Stimulated activated CD8-positive, alpha-beta memory T cell treated with anti-CD3 and anti-CD28 coated beads, Interleukin-15, amount 100 ng/mL, for 48 hours (primary cell): ENCODE measurements at places on chromosomes 5 and 9.
A peak's percentile ranks its signal among the peaks of the same experiment; 100 is the strongest.

GRCh38 chr5:73312146-73312871, 136.3 kb downstream of the FOXD1 start:
- DNase-seq, result peak; percentile 15

DNA sequence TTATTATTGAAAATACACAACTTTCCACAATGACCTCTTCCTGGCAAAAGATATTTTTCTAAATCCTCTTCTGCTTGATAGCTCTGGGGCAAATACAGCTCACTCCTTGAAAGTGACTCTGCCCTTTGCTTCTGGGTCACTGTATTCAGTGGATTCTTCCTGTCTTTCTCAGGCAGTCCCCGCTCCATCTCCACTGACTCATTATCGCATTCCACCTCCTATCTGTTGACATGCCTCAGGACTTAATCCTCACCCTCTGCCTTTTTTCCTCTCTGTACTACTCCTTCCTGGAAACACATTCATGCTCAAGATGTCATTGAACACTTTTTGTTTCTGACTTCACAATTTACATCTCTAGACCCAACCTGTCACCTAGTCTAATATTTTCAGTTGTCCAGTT, 8.4 kb upstream of the RGS7BP start:
- no peak for DNase-seq

- no peak for DNase-seq
Measured at GRCh38 chr9:3177936-3178335, 334.0 kb upstream of the PUM3 start.

- no peak for DNase-seq
Measured at GRCh38 chr5:64158827-64159226, 6.8 kb upstream of the RNF180 start.

DNA sequence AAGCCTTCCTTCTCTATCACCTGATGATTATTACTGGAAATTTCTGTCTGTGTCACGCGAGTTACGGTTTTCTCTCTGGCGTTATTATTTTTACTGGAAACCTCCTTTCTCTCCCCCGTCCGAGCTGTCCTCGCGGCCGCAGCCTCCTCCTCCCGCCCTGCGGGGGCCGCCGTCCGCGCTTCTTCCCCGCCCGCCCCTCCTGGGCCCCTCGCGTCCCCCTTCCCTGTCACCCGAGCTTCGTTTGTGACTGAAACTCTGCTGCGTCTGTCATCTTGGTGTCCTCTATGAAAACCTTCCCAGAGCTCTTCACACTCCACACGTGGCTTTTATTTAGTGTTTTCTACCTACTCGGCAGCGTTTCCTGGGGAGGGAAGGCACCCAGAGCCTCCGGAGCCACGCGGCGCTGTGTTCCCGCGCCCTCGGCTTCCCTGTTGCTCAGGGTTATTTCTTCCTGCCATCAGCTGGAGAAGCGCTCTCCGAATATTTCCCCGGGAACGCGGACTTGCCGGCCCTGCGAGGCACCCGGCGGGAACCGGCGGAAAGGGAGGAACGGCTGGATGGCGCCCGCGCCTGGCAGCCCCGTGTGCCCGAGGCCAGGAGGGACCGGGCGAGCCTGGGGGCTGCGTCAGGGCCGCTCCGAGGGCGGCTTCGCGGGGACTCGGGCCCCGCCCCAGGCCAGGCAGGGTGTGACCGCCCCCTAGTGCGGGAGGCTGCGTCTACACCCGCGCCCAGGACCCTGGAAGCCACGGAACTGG, 33.9 kb downstream of the TRIP13 start:
- no peak for DNase-seq

- DNase-seq, result no peak
Measured at GRCh38 chr9:95457769-95458168, 59.0 kb downstream of the PTCH1 start.

DNA sequence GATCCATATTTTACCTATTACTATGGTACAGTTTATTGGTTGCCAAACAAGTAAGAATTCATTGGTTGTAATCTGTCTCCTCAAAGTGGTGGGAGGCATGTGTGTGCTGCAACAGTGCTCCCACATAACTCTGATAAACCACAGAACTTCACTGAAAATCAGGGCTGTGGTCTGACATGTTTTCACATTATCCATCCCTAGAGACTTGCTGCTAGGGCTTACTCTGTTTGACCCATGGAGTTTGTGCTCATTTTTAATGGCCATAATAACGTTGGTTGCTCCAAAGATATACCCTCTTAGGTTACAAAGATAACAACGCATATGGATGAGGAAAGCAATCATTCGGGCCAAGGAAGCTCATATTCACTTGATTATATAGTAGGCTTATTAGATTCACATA, 37.0 kb downstream of the HACD4 start:
- no peak for DNase-seq

GRCh38 chr5:68028131-68028727, 187.3 kb upstream of the PIK3R1 start:
- no peak for DNase-seq
